ENCODE measurements at places on chromosomes 4 and X.

GRCh38 chr4:79134767-79135166 is 191.1 kb downstream of the NAA11 start:
- no peak for DNase-seq

- no peak for DNase-seq
Observed at GRCh38 chrX:139120760-139121159, 409.2 kb upstream of the FGF13 start.

DNA sequence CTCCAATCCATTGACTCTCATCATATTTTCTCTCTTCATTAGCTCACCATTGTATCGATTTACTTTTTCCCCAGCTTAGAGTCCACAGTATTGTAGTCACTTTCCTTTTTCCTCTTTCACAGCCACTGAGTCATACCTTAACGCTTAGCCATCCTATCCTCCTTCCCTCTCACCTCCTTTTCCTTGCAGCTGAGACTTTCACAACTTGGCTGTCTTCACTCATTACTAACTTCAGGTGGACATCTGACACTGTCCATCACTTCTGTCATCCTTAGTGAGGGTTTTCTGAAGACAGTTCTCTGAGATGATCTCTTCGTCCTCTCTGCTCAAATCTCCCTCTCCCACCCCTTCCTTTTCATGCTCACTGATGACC is 70.5 kb upstream of the ESX1 start:
- DNase-seq: no peak

DNA sequence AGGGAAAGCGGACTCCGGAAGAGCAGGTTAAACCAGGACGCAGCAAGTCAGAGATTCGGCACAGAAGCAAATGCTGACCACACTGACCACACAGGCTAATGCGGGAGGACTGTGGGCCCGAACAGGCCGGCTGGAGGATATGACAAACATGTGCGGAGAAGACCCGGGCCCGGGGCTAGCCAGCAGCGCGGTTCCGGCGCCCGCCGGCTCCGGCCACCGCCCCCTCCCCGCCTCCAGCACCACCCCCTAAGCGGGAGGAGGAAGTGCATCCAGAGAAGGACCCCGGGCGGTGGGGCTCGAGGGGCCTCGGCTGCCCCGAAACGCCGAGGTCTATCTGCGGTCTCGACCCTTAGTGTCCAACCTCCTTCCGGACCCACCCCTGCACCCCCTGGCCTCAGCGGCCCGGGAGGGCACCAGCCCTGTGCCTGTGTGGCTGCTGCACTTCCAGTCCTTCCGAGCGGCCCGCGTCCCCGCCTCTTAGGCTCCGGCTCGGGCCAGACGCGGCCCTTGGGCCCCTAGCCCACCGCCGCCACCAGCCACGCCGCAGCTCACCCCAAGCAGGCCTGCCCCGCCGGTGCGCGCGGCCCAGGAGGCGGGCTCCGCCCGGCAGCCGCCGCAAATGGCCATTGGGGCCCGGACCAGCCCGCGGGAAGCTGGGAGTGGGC is 2.1 kb downstream of the ELOVL6 start:
- DNase-seq: no peak

DNA sequence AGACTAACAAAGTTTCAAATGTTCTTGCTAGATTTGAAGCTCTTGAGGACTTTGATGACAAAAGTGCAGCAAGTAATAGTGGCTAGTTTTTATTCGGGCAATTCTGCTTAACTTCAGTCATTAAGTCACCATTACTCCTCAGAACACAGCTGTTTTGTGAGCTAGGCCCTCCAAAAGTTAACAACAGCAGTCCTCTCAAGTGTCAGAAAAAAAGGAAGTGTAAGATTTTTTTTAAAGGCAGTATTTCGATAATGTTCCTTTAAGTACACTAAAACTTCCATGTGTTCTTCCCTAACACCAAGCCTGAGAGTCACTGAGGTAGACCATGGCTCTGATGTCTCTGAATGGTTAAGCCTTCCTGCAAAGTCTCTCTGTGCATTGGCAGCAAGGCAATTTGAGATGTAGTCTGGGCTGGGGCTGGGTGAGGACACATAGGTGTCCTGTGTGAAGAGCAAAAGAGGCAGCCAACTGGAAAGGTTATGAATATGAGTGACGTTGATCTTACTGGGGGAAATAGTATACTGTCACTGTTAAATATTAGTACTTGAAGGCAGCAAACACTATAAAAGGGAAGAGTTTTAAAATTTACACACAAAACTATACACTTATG is 174.0 kb upstream of the MAP3K15 start:
- no peak for DNase-seq

- no peak for DNase-seq
Observed at GRCh38 chrX:51047950-51048349, 137.4 kb downstream of the BMP15 start.

DNA sequence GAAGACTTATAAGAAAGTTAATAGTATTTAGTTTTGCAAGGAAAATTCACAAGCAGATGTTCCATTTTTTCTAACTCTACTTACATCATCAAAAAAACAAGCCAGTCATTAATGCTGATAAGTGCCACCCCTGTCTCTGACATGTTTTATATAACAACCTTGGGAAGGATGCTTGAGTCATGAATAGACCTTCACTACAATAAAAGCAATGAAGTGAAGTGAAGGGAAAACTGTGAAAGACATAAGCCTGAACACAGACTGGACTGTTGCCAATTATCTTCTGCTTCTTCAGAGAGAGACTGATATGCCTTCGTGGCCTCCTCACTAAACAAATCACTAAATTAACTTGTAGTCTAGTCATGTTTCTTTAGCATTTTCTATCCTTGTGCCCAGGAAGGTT is 353.2 kb downstream of the PDHA2 start:
- DNase-seq: no peak

DNA sequence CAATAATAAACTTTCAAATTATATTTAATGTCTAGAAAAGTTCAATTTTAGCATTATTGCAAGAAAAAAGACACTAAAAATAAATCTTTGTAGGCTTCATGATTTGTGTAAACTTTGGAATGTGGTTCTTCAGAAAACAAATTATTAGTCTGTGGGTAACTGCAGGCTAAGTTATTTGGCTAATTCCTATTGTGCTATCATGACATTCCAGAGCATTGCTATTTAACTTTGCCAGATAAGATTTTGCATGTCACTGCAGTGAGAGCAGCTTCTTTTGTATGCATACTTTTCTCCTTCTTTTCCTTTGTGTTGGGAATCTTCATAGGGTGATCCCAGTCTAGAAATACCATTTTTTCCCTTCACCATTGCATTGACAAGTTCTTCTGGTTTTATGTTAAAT is 130.0 kb downstream of the AWAT2 start:
- no peak for DNase-seq

DNA sequence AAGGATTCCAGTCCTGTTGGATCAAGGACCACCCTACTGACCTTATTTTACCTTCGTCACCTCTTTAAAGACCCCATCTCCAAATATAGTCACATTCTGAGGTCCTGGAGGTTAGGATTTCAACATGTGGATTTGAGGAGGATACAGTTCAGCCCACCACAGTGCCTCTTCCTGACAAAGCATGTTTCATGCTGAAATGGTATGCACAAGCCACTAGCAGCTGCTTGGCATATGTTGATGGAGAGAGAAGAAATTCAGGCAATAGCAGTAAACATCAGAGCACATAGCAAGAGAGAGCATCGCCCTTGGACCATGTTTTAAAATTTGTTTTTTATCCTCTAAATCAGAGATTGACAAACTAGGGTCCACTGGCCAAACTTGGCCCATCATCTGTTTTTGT is 172.1 kb downstream of the PRKX start:
- DNase-seq: no peak

DNA sequence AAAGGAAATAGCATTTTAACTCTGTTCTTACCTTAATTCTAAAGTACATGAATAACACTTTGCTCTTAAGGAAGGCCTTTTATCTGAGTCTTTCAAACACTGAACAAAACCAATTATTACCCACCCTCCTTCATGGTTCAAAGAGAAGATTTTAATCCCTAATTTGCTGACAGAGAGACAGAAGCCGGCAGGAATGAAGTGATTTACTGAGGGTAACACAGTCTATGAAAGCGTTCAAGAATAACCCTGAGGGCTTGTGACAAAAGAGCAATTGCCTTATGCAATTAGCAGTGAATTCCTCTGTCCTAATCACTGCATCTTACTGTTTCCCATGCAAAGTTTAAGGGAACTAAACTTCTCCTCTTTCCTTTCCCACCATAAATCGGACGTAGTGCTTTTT is 144.1 kb downstream of the PACRGL start:
- DNase-seq: no peak

DNA sequence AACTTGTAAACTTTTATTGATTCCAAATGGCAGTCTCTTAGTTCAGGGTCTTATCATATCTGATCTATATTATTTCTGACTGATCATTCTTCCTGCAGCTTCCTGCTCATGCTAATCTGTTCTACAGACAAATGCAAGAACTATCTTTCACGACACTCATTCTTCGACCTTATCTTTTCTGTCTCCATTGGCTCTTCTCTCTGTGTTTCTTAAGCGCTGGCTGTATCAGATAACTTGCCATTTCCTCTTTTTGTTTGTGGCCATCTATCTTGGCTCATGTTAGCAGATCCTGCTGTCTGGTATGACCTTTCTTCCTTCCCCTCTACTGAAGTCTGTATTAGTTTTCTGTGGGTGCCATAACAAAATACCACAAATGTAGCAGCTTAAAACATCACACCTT is 230.5 kb upstream of the PUDP start:
- DNase-seq: no peak

GRCh38 chrX:46039526-46039925 is 505.7 kb downstream of the ZNF674 start:
- no peak for DNase-seq

DNA sequence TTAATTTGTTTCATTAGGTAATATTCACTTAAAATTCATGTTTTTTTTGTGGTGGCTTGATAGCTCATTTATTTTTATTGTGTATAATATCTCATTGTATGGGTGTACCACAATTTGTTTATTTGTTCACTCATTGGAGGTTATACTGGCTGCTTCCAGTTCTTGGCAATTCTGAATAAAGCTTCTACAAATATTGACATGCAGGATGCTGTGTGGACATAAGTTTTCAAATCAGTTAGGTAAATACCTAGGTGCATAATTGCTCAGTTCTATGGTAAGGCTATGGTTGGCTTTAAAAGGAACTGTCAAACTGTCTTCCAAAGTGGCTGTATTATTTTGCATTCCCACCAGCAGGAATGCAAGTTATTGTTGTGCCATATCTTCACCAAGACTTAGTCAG is 504.5 kb upstream of the GALNTL6 start:
- DNase-seq: no peak

DNA sequence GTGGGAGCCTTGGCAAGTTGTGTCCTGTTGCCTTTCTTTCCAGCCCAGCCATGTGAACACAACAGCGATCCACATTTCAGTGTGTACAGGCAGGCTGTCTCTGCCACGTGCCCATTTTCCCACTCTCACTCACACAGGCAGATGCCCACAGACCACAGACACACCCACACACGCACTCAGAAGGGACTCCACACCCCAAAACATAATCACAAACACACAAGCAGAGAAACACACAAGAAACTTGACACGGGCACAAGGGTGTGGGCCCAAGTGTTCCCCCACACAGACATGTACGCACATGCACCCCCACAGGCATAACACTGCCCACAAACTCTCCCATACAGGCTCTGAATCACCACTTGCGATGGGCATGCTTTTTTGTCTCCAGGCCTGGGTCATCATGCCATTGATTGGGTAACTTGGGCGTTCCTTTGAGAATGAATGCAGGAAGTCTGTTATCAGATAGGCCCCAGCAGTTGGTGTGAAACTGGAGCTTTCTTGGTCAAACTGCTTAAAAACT is 84.3 kb downstream of the NBDY start:
- DNase-seq: no peak

DNA sequence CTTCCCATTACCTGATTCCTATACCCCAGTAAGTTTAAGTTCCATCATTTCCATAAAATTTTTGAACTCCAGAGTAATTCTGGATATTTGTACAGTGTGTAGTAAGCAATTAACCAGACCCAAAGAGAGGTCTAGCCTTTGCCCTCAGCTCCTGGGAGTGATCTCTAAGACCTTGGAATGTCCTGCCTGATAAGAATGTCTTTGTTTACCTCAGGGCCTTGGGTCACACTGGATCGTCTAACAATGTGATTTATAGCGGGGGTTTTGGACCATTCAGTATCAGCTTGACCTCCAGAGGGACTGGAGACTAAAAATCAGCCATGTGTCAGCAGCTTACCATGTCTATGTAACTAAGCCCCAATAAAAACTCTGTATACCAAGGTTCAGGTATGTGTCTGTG is 330.9 kb upstream of the PPP1R2C start:
- no peak for DNase-seq

DNA sequence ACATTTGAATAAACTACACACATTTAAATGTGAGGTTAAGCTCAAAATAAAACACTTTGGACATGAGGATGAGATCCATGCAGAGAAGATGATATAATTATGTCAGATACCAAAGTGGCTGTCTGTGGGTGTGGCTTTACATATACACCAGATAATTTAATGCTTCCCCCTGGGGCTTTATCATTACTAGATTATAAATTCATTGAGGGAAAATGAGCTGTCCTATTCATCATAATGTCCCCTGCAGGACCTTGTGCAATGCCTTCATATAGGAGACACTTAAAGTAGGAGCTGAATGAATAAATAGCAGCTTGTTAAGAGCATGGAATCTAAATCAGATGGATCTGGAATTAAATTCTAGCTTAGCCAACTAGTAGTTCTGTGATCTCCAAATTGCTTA is 49.7 kb downstream of the OTC start:
- DNase-seq: no peak

GRCh38 chrX:127596882-127597281 is 455.3 kb downstream of the ACTRT1 start:
- no peak for DNase-seq

GRCh38 chr4:126969360-126970235 is 663.2 kb upstream of the INTU start:
- DNase-seq: no peak

DNA sequence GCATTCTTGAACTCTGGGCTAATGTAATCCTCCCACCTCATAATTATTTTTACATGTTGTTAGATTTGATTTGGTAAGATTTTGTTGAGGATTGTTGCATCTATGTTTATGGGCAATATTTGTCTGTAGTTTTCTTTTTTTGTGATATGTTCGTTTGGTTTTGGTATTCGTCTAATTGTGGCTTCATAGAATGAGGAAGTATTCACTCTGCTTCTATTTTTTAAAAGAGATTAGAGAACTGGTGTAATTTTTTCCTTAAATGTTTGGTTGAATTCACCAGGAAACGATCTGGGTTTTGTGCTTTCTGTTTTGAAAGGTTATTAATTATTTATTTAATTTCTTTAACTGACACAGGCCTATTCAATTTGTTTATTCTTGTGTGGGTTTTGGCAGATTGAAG is 161.2 kb upstream of the NUDT6 start:
- no peak for DNase-seq
